ENCODE measurements at places on chromosomes 1 and 21.

- DNase-seq, result no peak
These were observed 8.4 kb downstream of the SMIM1 start for GRCh38 chr1:3780901-3781300.

DNA sequence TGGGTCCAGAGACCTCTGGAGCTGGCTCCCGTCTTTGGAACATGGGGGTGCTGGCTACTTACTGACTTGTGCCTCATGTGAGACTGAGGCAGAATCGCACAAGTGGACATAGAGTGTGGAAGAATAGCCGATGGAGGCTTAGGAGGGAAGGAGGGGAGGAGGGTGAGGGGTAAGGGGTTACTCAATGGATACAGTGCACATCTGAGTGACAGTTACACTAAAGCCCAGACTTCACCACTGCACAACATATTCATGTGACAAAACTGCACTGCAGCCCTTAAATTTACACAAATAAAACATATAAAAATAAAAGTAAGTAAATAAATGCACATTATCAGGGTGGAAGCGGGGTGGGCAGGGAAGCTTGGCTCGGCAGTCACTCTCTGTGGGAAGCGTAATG is 197.7 kb upstream of the RAB4A start:
- no peak for DNase-seq

- no peak for DNase-seq
These were observed 35.6 kb upstream of the EPHA8 start for GRCh38 chr1:22527555-22528296.

DNA sequence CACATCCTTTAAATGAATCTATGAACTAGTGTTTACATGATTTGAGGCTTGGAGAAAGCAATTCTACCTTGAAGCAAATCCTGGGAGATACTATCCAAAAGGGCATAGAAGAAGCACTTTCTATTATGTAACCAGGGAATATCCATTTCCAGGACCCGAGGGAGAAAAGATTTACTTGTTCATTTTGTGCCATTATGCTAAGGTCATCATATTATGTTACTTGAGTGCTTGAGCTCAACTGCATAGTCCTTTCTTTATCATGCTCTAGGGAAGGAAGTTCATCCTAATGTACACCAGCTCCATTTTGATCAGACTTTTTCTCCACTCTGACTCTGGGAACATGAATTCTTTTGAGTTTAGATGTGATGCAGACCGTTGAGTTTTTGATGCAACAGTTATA is 188.6 kb upstream of the SNX7 start:
- DNase-seq, result no peak

- DNase-seq, result no peak
These were observed 121.2 kb downstream of the TRABD2B start for GRCh38 chr1:47875831-47876586.

DNA sequence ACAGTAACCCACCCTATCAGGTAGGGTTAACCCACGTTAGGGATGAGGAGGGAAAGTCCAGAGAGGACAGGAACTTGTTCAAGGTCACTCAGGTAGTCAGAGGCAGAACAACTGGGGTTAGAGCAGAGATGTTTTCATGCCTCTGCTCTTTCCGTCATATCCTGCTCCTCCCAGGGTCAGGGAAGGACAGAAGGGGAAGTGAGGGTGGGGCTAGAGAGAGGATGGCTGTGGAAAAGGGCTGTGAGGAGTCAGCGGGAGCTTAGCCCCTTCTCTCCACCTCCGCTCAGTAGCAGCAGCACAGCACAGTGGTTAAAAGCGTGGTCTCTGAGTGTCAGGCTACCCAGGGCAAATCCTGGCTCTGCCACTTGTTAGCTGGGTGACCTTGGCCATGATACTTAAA is 36.5 kb downstream of the DDX20 start:
- no peak for DNase-seq

DNA sequence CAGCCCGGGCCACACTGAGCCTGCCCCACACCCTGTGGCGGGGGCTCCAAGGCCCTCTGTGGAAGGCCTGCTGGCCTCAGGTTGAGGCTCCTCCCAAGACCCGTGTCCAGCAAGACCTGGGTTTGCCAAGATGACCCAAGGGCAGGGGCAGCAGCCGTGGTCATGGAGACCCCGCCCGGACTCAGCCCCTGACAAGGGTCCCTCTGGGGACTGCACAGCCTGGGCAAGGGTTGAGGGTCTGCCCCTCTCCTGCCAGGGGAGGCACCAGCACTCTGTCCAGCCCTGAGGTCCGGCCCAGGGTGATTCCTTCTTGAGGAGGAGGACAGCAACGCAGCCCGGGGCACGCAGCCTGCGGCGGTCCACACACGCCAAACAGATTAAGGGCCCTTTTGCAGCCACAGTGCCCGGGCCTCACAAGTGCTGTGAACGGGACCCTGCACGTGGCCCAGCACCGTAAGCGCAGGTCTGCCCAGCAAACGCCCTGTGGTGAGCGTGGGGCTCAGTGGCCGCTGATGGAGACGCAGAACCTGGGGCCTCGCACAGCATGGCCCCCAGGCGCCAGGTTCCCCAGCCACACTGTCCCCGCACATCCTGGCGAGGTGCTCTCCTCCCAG is 3.4 kb downstream of the SPATC1L start:
- no peak for DNase-seq

- no peak for DNase-seq
These were observed 157.7 kb downstream of the TOMM20 start for GRCh38 chr1:234970731-234971476.

GRCh38 chr1:206967096-206967849 is 3.0 kb downstream of the FCAMR start:
- no peak for DNase-seq

- no peak for DNase-seq
These were observed 22.4 kb upstream of the BTG2 start for GRCh38 chr1:203282720-203283542.

GRCh38 chr1:186749820-186750219 is 69.6 kb upstream of the PTGS2 start:
- DNase-seq, result no peak

DNA sequence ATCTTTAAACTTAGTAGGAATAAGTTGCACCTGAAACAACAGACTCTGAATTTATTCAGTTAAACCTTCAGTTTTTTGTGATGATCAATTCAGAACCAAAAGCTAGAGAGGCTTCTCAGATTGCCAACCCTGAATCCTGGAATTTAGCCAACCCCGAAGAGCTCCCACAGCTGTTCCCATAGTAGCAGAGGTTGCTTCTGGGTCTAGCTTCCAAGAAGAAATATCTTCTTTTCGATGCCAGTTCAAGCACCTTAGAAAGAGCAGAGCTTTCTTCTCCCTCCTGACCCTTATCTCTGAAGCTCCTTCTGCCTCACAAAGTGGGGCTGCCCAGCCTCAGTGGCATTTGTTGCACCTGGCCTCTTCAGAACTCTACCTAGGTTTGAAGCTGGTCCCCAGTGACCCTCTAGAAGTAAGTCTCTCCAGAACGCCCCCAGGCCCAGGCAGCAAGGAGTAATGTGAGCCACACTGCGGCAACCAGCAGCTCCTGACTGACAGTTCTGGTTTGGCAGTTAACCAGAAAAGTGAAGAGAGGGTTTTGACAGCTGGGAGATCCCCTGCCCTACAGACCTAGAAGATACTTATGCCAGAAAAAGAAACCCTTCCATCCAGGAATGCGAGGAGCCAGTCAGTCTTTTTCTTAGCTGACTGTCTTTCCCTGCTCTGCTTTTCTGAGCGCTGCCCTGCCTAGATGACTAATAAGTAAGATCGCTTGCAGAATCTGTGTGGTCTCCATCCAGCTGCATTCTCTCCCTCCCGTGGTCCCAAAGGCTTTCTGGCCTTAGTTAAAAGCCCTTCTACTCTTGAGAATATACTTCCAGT is 165.9 kb downstream of the ADGRL4 start:
- DNase-seq, result no peak

DNA sequence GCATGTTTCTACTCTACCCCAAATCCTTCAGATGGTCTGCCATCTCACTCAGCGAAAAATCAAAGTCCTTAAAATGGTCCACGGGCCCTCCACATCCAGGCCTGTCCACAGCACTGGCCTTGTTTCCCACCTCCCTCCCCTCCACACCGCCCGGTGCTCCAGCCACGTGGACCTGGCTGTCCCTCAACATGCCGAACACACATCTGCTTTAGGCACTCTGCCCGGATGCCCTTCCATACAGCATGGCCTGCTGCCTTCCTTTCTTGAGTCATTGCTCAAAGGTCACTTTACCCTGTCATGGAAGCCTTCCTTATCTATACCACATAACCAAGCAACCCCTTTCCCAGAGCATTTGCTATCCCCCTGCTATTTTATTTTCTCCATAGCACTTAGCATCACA is 143.0 kb downstream of the DNM3 start:
- DNase-seq, result no peak

DNA sequence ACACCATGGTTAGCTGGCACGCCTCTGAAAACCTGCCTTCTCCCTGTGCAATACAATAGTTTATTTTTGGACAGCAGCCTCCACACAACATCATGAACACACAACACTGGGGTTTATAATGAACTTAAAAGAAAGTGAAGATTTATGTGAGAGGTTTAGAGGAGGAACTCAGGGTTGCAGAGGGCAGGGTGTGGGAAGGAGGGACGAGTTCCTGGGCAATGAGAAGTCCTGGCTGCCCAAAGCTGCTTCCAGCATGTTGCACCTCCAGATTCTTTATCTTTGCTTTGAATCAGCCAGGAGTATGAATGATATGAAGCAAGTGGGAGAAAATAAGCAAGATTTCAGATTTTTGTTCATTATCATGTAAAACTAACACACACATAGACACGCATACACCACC is 11.3 kb upstream of the LRRC8D start:
- no peak for DNase-seq

DNA sequence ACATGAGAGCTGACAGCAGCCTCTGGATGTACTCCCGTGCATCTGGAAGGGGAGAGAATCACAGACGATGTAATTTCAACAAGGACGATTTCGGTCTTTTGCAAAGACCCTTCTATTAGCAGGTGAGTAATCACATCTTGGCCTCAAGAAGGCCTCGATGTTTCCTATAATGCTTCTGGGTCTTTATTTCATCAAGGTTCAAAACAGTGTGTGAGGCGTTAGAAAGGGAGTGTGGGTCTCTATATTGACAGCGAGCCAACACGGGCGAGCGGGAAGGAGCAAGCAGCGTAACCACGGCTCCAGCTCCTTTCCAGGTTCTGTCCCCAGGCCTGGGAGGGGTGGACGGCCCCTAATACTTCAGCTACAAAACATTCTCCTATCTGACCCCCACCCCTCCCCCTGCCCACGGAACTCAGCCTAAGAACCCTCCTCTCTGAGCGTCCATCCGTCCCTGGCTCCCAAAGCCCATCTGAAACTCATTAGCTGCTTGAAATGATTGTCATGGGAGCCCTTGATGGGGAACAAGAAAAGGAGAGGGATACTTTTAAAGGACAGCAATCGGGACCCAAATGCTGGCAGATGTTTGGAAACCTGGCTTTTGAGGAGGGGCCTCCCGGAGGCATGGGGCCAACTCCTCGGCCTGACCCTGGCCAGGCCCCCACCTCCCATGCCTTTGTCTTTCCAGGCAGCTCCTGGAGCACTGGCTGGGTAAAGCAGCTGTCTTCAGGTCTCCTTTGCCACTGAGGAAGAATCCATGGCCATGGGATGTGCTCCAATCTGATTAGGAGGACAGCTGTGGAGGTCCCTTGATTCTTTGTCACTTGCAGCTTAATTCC is 250.8 kb downstream of the FOXD2 start:
- no peak for DNase-seq

- no peak for DNase-seq
These were observed 89.1 kb downstream of the SMYD3 start for GRCh38 chr1:246417813-246418564.

DNA sequence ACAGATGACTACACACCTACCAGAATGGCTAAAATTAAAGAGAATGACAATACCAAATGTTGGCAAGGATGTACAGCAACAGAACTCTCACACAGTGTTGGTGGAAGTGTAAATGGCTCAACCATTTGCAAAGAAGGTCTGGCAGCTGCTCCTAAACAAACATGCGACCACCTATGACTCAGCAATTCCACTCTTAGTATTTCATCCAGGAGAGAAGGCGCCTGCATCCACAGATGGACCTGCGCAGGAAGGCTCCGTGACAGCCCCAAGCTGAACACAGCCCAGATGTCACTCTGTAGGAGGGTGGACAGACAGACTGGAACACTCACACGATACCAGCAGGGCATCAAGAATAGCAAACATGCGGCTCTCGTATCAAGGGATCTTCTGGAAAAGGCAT is 6.7 kb downstream of the PTTG1IP start:
- no peak for DNase-seq

All from cortex of kidney (tissue), 1 donor.